NCI-H226 (cell line): ENCODE measurements at places on chromosomes 3 and 15.

DNA sequence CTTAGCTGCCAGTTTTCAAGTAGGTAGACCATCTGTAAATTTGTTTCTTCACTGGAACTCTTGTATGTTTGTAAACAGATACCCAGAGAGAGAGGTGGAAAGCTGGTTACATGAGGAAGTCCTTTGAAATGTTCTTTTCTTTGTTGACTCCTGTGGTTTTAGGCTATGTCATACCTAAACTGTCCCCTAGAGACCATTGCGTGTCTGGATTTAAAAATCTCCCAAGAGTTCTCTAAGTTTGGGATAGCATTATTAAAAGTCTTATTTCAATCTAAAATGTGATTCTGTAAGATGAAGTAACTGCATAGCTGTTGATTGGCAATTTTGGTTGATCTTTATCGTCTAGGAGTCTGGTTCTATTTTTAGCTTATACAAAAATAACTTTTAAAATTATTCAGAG lies 127.2 kb downstream of the GHSR start:
- no peak for DNase-seq

DNA sequence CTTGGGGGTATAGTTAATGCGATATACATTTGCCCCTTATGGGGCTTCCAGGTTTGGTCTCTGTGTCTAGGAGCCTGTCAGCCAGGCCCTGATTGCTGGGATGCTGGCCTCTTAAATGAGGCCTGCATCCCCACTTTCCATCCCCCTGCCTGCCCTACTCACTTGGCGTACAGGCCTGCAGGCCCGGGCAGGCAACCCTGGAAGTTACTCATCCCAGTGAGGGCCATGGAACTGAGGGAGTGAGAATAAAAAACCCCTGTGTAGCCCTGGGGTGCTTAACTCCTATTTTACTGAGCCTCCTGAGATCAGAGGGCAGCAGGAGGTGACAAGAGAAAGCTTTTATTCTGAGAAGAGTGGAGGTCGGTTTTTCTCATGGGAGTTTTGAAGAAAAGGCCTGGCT lies 2.0 kb downstream of the DISP2 start:
- DNase-seq = no peak

DNA sequence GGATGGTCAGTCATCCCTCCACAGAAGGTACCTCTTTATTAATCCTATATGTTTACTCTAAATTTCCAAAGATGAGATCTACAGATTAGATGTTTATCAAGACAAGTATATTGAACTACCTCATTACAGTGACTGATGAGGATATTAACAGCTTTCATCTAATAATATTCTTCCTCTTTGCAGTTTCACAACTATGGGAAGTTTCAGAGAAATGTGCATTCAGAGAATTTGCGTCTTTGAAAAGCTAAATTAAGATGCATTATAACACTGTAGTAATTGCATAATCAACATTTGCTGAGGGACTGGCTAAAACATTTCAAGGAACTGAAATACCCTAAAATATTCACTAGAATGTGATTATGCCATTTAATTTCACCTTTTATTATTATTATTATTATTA lies 46.7 kb downstream of the MCF2L2 start:
- DNase-seq = no peak

DNA sequence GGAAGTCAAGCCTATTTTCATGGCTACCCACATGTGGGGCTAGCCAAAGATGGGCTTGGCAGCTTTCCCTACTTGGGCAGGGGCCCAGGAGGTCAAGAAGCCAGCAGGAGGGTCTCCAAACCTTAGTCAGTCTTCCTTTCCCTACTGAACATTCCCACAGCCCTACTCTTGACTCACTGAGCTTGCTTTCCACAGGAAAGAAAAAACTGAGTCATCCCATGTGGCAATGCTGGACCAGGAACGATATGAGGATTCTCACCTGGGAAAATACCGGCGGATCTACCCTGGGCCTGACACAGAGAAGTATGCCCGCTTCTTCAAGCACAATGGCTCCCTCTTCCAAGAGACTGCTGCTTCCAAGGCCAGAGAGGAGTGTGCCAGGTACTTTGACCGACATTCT lies 3.7 kb upstream of the NGRN start:
- DNase-seq = peak; percentile 92

- DNase-seq = no peak
Observed at GRCh38 chr3:61758839-61759238, 197.5 kb downstream of the PTPRG start.

DNA sequence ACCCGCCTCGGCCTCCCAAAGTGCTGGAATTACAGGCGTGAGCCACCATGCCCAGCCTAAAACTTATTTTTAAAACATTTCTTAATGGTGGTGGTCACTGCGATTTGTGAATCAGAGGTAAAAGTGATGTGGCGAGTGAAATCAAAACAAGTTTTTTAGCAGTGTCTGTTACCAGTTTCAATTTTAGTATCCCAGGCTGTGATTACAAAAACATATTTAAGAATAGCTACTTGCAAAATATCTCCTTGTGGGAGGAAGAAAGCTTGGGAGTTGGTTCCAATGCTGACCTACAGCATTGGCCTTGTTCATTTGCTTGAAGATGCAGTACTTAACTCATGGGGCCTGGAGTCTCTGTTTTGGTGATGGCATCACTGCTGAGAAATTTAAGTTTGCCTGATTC lies 4.5 kb downstream of the RAB7A start:
- no peak for DNase-seq

DNA sequence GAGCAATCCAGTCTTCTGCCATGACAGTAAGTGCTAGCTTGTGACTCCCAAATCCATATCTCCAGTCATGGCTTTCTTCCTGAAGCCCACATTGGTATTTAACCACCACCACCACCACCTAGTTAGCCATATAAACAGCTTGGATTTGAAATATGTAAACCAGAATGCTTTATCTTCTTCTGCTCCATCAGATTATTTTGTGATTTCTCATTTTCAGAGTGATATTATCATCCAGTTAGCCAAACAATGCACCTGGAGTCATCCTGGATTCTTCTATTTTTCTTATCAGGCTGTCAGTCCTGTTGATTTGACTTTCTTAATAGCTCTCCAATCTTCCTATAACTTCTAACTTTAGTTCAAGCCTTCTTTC lies 124.3 kb upstream of the PTX3 start:
- peak; percentile 21 for DNase-seq

DNA sequence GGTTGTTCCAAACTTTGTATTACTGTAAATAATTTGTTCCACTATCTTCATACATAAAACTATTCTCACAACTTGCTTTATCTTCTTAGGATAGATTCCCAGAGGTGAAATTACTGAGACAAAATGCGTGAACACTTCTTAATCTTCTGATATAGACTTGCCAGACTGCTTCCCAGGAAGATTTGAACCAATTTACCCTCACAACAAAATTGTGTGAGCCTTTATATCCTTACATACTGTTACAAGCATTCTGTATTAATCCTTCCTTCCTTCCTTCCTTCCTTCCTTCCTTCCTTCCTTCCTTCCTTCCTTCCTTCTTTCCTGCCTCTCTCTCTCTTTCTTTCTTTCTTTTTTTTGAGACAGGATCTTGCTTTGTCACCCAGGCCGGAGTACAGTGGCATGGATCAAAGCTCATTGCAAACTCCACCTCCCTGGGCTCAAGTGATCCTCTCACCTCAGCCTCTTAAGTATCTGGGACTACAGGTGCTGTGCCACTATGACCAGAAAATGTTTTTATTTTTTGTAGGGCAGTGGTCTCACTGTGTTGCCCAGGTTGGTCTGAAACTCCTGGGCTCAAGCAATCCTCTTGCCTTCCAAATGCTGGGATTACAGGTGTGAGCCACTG lies 57.1 kb upstream of the SSR3 start:
- DNase-seq = no peak

DNA sequence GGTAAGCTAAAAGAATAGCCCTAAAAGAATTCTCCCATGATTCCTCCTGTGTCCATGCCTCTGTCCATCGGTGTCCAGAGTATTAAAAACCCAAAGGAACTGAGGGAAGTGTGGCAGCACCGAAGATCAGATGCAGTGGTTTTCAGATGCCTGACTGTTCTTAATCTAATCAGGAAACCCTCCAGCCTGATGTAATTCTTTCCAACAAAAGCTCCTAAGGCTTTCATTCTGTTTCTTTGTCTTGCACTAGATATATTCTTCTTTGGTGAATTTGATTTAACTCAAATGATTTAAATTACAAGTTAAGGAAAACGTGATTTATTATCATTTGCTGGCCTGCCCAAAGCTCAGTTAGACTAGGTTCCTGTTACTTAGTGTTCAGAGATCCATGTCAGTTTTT lies 71.2 kb downstream of the ARHGAP31 start:
- no peak for DNase-seq

GRCh38 chr15:39874890-39875549 lies 45.0 kb downstream of the GPR176 start:
- DNase-seq = no peak

DNA sequence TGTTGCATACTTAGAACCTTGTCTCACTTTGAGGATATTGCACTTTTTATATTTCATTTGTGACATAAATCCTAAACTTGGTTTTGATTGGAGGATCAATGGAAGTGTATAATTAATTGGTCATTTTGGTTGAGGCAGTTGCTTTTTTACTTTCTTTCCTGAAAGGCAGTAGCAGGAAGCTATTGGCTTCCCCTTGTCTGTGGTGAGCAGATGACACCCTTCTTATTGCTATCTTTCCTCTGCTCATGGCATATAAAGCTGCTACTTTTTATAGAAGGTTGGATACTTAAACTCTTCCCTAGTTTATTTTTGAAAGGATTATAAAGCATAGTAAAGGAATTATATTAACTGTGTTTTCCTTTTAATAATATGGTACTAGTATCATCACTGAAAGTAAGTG lies 28.6 kb downstream of the FAM98B start:
- no peak for DNase-seq

- DNase-seq = peak; percentile 94
Observed at GRCh38 chr15:60374628-60375081, 23.1 kb downstream of the ANXA2 start.

DNA sequence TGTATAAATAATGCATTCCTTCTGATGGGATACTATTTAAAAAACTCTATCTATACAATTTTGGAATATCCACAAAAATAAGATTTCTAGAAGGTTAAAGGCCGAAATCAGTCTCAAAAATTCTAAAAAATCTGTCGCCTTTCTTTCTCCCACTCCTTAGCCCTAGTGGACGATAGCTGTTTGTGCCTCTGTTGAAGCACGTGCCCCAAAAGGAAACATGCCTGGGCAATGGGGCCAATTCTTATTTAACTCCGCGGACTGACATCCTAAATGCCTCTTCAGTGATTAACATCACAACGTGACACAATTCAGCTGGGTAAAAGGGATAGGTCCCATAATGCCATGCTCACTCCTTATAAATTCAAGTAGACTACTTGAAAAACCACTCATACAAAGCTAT lies 65.1 kb downstream of the GAP43 start:
- no peak for DNase-seq

- no peak for DNase-seq
Observed at GRCh38 chr15:101099183-101099582, 152.7 kb downstream of the CHSY1 start.

DNA sequence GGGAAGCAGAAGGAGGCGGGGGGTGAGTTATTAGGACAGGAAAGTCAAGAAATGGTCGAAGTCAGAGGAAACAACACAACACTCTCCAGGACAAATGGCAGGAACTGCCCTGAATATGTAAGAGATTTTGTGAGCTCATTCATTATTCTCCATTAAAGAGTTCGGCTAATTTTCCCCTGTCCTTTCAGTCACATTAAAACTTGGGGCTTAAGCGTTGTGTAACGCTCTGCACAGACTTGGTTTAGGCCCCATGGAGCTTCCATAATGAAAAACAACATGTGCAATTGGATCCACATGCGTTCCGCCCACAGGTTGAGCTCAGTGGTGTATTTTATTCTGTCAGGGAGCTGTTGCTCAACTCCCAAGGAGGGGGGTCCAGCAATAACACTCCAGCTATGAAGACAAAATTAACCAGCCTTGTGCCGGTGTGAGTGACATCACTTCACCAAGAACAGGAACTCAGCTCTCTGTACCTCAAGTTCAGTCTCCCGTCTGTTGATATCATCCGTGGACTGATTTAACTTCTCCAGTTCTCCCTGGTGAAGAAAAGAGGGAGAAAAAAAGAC lies 2.3 kb downstream of the SH3BP5 start:
- no peak for DNase-seq

- no peak for DNase-seq
Observed at GRCh38 chr15:50107157-50107556, 11.9 kb downstream of the ATP8B4 start.

DNA sequence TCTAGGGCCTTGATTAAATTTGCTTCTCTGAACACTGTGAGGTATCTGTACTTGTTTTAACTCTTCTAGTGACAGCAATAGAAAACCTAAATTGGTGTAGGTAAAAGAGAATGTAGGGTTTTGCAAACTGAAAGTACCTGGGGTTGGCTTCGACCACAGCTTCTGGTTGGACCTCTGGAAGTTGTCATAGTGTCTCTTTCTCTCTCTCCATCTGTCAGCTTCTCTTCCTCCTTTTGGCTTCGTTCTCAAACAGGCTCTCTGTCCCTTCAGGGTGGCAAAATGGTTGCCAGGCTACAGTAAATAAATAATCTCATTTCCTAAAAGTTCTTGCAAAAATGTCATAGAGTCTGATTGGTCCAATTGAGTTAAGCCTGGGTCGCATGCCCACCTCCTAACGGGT lies 149.3 kb upstream of the CTDSPL start:
- no peak for DNase-seq

GRCh38 chr15:50137893-50138292 lies 18.9 kb upstream of the ATP8B4 start:
- no peak for DNase-seq

DNA sequence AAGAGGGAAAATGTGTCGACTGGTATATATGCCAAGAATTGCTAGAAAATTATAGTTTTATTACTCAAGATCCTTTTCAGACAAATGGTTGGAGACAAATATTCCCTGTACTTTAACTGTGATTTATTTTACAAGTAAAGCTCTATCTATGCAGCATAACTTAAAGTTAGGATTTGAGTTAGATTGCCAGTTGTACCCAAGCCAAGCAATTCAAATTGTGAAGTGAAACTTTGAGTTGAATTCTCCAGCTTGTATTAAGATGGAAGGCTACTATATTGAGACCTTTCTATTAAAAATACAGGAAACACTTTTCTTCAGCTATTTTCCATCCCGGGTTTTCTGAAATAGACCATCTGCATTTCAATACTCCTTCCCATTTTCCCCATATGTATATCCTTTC lies 333.1 kb upstream of the RBMS3 start:
- no peak for DNase-seq

GRCh38 chr15:90294601-90295269 lies 29.3 kb downstream of the NGRN start:
- no peak for DNase-seq

DNA sequence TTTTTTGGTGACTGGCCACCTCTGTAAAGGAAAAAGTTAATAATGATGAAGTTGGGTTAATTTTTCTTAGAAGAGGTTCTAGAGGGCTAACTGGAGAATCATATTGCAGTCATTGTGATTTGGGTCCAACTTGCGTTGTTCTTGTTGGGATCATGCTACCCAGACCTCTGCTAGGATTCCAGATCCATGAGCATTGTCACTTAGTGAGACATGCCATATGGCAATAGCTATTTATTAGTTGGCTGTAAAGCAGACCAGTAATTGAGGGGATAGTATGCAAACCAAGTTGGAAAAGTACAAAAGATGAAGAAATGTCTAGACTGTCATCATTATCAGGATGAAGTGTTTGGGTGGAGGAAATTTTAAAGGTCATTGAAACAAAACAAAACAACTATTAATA lies 30.7 kb upstream of the P2RY12 start:
- no peak for DNase-seq
